ENCODE measurements at places on chromosomes 12 and 14.

- no peak for DNase-seq
These were observed 166.8 kb upstream of the TMEM260 start for GRCh38 chr14:56412468-56413434.

GRCh38 chr14:30559638-30560091 lies 707 bp downstream of the G2E3 start:
- peak; percentile 26 for DNase-seq

GRCh38 chr12:46942579-46942978 lies 116.8 kb upstream of the SLC38A4 start:
- DNase-seq = no peak

GRCh38 chr14:53668897-53669296 lies 287.7 kb downstream of the BMP4 start:
- no peak for DNase-seq

DNA sequence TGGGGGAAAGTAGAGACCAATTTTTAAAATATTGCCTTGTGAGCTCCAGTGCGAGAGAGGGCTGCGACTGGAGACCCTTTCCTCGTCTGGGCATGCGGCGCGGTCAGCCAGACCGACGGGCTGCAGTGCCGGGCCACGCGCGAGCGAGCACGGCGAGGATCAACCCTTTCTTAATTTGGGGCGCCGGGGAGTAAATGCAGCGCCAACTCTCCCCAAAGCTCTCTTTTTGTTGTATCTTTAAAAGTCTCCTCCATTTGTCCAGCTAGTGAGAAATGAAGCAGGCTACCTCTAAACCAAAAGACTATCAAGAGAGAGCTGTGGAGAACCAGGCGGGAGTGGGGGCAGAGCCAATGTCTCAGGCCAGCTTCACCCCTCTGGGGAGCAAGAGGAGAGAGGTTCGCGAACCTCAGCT lies 1.4 kb downstream of the SIX1 start:
- DNase-seq = no peak

GRCh38 chr12:2449586-2449985 lies 345.2 kb upstream of the FKBP4 start:
- DNase-seq = no peak

- DNase-seq = no peak
These were observed 21.8 kb downstream of the MDM1 start for GRCh38 chr12:68310370-68310769.

DNA sequence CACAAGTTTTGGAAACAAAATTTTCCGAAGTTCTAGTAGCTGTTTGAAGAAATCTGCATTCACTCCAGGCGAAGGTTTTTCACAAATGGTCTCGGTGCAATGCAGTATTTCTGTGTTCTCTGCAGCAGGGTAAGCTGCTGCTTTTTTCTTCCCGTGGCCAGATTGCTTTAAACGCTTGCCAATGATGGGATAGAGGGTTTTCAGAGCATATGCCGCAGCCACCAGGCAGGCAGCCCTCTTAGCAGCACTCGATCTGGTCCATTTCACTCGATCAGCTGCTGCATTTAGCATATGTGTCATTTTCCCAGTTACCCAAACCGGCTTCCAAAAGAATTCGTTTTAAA lies 315 bp downstream of the ABCD2 start:
- DNase-seq = peak; percentile 40

DNA sequence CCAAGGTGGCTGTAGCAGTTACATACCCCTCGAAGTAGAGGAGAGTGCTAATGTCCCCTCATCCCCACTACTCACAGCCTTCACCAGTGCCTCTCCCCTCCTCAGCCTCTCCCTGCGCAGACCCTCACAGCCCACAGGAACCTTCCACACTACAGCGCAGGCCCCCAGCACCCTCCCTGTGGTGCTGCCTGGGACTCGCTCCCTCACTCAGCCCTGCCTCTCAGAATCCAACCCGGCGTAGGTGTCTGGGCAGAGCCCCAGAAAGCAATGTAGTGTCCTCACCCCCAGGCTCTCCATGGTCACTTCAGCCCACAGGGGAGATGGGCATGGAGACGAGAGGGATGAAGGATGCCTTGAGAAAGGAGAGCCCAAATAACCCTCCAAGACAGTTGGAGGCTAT lies 10.9 kb upstream of the ZNF740 start:
- no peak for DNase-seq

GRCh38 chr14:68397822-68398221 lies 395.0 kb downstream of the ZFP36L1 start:
- DNase-seq = no peak

GRCh38 chr12:41460906-41461305 lies 272.8 kb downstream of the PDZRN4 start:
- DNase-seq = no peak

DNA sequence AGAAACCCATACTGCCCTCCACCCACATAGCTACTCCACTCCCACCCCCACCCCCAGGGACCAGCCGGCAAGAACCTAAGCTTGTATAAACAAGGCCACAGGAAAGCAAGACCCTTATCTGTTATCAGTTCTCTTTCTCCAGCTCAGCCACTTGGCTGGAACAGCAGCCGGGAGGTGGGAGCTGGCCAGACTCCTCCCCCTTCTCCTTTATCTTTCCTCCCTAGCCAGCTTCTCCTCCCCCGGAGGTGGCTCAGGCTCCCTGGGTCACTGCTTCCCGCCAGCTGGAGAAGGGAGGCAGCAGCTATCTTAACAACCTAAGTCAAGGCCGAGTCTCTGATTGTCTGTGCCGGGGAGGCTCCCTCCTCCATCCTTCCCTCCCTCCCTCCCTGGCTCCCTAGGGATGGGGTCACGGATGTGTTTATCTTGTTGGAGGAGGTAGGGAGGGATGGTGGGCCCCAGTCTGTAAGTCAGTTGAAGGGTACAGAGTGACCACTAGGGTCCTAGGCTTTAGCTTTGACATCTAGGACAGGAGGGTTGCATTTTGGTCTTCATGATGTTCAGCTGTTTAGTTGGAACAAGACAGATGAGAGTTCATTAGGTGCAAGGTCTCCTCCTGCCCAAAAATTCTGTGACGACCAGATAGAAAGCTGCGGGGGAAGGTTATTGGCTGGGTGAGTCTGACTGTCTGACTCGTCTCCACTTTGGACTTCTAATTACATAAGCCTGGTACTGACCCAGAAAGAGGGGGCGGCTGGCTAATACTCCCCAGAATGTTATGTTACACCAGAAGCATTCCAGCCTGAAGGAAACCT lies 29.7 kb downstream of the ZFP36L1 start:
- DNase-seq = no peak
